Activated CD4-positive, alpha-beta T cell treated with anti-CD3 and anti-CD28 coated beads, Interleukin-2, amount 10 ng/mL, durations not matched to agents 7 days and 5 days (primary cell): ENCODE measurements at places on chromosomes 2 and 18. TPM values are rescaled to one million over a fixed set of nuclear protein-coding genes. Genes with fewer than 3 reads are reported as not detected.

MYL12B gene
- 351 TPM for total RNA-seq

DNAH6 gene
- total RNA-seq, result 1.00 TPM

TBR1 gene
- not detected for total RNA-seq

DNA sequence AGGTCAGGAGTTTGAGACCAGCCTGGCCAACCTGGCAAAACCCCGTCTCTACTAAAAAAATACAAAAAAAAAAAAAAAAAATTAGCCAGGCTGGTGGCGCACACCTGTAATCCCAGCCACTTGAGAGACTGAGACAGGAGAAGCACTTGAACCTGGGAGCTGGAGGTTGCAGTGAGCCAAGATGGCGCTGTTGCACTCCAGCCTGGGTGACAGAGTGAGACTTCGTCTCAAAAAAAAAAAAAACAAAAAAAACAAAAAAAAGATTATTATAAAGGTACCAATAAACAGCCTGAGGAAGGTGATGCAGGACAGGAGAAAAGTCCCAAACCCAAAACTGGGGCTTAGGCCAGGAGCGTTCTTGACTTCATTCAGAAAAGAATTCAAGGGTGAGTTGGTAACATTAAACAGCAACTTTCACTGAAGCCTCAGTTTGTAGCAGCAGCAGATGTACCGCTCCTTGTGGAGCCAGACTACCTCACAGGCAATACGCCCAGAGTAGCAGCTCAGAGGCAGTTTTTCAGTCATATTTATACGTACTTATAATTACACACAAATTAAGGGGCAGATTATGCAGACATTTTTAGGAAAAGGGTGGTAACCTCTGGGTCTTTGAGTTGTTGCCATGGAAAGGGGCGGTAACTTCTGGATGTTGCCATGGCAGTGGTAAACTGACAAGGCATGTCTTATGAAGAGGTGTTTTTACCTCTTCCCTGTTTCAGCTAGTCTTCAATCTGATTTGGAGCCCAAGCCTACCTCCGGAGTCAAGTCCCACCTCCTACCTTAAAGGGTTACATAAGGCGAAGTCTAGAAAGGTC lies 1596.6 kb upstream of the CELF4 start:
- H3K4me1 ChIP-seq, result no peaks in the 10 kb centered on the region
- H3K36me3 ChIP-seq, result no peaks in the 10 kb centered on the region
- H3K4me3 ChIP-seq, result no peak overlapping the region
- DNase-seq, result no peak
- H3K27ac ChIP-seq, result no peak overlapping the region

GRCh38 chr18:4093676-4094075 lies 361.4 kb downstream of the DLGAP1 start:
- DNase-seq, result no peak
- H3K4me3 ChIP-seq, result no peak overlapping the region
- no peaks in the 10 kb centered on the region for H3K4me1 ChIP-seq
- no peak overlapping the region for H3K27ac ChIP-seq

GRCh38 chr2:135157856-135158255 lies 105.8 kb downstream of the RAB3GAP1 start:
- no peak for DNase-seq
- no peak overlapping the region for H3K27ac ChIP-seq
- H3K4me3 ChIP-seq, result no peak overlapping the region
- peaks cover 23% of the 10 kb centered on the region for H3K4me1 ChIP-seq
- no peaks in the 10 kb centered on the region for H3K27me3 ChIP-seq
- peaks cover 48% of the 10 kb centered on the region for H3K36me3 ChIP-seq

DNA sequence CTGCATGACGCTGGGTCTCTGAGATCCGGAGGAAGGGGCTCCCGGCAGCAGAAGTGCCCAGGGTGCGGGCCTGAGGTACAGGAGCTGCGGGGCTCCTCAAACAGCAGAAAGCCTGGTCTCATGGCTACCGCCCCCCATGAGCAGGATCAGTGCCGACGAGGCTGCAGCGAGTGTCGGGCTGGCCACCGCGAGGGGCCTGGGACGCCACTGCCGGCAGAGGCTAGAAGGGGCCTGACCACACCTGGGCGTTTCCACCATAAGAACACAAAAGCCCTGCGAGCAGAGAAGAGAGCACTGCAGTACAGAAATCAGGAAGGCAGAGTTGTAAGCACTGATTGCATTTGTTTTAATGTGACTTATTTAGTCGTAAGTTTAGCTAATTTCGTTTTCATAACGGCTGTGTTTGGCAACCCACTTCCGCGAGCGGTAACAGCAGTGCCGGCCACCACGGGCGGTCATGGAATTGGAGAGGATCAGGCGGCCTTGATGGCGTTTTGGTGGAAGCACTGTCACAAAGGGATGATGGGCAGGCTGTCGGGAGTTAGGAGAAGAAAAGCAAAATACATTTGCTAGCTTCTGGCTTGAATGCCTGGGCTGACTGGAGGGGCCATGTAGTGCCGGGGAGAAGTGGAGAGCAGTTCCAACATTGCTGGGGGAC lies 117.4 kb downstream of the HDAC4 start:
- H3K27me3 ChIP-seq, result no peaks in the 10 kb centered on the region
- H3K4me1 ChIP-seq, result peaks cover 49% of the 10 kb centered on the region
- no peak for DNase-seq
- H3K36me3 ChIP-seq, result peaks cover 18% of the 10 kb centered on the region
- no peak overlapping the region for H3K4me3 ChIP-seq
